ENCODE measurements at places on chromosomes 12 and 14.

DNA sequence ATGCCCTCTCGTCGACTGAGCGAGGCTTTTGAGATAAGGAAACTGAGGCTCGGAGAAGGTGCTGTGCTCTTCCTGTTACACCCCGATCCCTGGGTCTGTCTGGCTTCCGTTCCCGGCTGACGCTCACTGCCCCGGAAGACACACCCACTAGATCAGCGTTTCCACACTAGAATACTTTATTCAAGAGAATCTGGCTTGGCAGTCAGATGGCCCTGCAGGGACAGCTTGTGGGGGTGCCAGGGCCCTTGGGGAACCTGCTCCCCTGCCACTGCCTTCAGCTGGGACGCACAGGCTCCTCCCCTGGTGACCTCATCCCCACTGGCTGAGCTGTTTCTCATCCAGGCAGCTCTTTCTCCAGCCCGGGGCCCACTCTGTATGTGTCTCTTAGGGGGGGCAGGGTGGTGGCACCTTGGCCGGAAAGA is 13.7 kb downstream of the PGF start:
- peak; percentile 41 for DNase-seq

GRCh38 chr14:90179357-90179756 is 77.0 kb upstream of the PSMC1 start:
- DNase-seq: no peak

GRCh38 chr14:61891170-61891569 is 128.9 kb downstream of the SNAPC1 start:
- DNase-seq: no peak

- DNase-seq: no peak
Observed at GRCh38 chr12:26790645-26790994, 42.4 kb downstream of the ITPR2 start.

- DNase-seq: no peak
Observed at GRCh38 chr12:49959685-49960473, 1.8 kb upstream of the AQP5 start.

DNA sequence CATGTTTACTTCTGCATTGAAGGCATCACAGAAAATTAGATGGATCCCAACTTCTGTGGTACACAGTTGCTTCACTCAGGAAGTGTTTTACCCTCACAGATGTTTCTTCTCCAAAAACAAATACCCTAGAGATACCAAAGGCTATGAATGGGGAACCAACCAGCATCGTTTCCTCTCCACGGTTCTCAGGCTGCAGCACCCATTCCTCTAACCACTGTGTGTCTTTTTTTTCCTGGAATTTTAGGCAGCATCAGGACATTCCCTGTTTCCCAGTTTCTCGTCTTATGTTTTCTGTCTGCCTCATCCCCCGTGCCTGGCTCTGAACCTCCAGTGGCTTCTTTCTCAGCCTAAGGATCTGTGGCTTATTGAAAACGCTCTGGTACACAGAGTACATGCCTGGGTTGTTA is 72.0 kb upstream of the TBX5 start:
- DNase-seq: no peak

DNA sequence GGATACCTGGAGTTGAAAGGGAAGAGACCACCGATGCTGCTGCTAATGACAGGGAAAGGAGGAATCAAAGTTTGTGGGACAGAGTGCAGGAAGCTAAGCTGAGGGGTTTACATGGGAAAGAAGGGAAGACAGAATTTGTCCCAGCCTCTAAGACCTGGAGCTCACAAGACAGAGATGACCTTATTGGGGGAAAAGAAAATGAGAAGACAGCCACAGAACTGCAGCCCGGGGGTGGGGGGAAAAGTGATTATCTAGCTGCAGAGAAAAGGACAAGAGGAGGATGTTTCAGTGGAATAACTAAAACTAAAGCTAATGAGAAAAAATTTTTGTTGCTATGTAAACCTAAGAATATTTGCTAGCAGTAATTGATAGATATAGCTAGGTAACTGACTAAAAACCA is 30.7 kb downstream of the NDUFA12 start:
- DNase-seq: no peak

GRCh38 chr12:51814311-51815088 is 34.0 kb downstream of the FIGNL2 start:
- DNase-seq: peak; percentile 64

- no peak for DNase-seq
Observed at GRCh38 chr12:66959276-66959675, 280.4 kb upstream of the GRIP1 start.

DNA sequence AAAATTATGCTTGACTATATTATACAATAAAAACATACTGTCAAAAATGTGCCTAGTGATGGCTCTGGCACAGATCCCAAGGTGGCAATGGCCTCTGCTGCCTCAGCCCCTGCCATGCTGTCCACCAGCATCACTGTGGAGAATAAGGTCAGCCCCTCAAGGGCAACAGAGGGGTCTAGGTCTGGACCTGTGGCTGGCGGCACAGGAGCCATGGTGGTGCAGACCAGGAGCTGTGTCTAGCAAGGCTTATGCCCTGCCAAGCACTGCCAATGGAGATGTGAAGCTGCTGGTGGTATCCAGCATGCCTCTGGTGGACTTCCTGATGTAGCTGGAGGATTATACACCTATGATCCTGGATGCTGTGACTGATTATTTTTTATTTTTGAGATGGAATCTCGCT is 125.9 kb downstream of the DENND5B start:
- DNase-seq: no peak

- DNase-seq: peak; percentile 31
Observed at GRCh38 chr14:52314595-52315354, 663 bp downstream of the PTGER2 start.

DNA sequence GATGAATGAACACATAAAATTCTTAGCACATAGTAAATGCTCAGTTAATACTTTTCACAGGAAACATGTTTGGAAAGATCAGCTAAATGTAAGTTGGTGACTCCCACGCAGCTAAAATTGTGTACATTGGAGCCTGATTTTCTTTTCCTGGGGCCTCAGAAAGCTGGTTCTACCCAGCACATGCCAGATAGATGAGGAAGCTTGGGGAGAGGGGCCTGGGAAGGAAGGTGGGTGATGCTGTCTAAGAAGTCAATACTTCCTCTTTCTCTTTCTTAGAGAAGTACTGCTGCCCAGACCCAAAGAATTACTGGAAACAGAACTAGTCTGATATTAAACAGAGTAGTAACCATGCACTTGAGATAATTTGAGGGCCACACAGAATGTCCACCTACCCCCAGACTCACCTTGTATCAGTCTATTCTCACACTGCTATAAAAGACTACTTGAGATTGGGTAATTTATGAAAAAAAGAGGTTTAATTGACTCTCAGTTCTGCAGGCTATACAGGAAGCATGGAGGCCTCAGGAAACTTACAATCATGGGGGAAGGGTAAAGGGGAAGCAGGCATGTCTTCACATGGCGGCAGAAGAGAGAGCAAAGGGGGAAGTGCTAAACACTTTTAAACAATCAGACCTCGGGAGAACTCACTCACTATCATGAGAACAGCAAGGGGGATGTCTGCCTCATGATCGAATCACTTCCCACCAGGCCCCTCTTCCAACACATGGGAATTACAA is 123.3 kb upstream of the MED13L start:
- no peak for DNase-seq

- no peak for DNase-seq
Observed at GRCh38 chr12:114709112-114709511, 25.1 kb upstream of the TBX3 start.

DNA sequence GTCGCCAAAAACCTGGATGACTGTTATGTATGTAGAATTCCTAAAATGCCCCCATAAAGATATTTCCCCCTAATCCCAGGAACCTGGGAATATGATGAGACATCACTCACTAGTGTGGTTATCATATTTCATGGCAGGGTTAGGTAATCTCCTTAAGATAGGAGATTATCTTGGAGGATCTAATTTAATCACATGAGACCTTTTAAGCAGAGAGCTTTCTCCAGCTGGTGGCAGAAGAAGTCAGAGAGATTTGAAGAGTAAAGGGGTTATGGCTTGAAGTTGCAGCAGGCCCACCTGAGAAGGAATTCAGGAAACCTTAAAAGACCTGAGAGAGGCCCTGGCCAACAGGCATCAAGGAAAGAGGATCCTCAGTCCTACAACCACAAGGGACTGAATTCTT is 53.6 kb downstream of the DYRK2 start:
- no peak for DNase-seq

DNA sequence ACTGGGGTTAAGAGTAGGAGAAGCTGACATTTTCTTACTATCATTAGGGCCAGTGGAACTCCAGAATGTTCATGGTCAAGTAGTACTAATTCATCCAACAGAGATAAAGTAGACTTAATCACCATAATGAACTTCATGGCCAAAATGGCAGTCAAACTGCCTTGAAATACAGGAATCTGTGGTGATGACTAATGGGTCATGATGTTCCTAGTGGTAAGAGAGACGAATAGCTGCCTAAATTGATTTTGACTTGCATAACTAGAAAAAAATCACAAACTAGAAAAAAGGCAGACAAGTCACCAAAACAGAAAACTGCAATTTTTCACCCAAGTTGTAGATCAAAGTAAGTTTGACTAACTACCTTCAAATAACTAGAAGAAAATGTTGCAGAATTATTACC is 138.5 kb downstream of the MGAT4C start:
- no peak for DNase-seq

GRCh38 chr14:74893614-74894091 is 11.9 kb downstream of the DLST start:
- no peak for DNase-seq

DNA sequence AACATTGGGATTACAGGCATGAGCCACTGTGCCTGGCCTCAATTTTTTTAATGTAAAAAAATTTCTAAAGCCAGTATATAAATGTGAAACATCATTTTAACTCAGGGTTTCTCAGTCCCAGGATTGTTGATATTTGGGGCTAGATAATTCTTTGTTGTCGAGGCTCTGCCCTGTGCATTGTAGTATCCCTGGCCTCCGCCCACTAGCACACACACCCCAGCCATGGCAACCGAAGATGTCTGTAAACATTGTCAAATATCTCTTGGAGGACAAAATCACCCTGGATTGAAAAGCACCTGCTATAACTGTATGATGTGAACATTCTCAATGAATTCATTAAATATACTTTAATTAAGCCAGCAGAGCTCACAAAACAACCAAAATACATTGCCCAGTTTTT is 8.4 kb upstream of the CIT start:
- DNase-seq: no peak

DNA sequence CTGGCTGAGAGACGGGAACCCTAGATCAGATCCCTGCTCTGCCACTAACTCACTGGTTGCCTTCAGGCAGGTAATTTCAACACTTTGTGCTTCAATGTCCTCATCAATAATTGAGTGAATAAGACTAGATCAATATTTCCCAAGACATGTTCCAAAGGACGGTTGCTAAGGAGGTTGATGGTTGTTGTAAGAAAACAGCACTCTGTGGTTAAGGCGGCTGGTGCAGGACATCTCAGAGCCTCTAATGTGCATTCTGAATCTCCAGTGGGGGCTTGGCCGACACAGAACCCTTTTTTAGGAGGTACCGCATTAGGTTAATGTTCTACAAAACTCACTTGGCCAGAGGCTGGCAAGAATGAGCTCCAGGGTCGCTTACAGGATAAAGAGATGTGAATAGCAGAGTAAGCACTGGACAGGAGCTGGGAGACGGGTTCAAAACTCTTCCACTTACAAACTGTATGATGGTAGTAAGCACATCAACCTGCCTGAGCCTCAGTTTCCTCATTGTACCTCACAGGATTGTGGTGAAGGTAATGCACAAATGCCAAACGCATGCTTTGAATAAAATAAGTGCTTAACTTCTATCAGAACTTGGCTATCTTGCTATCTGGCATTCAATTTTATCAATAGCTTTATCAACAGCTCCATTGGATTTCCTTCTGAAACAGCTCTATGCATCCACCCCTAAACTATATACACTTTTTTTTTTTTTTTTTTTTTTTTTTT is 136.9 kb upstream of the PARP11 start:
- no peak for DNase-seq

GRCh38 chr12:24562771-24563431 is 386.0 kb downstream of the BCAT1 start:
- peak; percentile 47 for DNase-seq

DNA sequence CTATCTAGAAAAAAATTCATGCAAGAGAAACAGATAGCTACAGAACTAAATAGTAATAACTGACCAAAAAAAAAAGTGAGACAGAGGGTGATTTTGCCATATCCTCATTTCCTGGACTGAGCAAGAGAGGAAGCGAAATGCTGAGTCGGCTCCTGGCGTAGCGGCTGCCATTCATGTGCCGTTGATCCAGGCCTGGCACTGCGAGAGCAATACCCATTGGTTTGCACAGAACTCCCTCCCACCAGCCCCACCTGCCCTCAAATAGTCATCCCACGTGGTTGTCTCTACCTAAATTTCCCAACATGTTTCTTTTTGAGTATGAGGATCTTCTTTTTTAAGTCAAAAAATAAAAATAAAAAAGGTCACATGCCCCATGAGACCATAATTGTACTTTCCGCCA is 9.4 kb upstream of the WNT5B start:
- no peak for DNase-seq

DNA sequence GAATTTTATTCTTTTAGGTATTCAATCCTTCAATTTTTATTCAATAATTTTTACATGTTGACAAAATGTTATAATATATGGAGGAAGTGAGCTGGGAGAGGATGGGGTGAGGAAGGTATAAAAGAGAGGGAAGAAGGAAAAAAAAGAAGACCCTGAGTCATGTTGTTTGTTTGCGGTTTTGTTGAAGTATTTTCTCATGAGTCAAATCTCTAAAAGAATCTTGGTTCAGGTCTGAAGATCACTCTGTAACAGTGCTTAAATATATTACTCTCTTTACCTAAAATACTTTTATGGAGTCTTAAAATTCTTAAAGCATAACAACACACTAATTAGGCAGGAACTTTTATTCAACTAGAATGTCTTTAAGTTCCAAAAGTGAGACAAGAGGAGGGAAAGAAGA is 489.6 kb upstream of the GARIN6 start:
- DNase-seq: no peak

- DNase-seq: no peak
Observed at GRCh38 chr14:69270795-69271708, 11.1 kb downstream of the GALNT16 start.

GRCh38 chr12:108378926-108379325 is 39.8 kb upstream of the CMKLR1 start:
- no peak for DNase-seq

DNA sequence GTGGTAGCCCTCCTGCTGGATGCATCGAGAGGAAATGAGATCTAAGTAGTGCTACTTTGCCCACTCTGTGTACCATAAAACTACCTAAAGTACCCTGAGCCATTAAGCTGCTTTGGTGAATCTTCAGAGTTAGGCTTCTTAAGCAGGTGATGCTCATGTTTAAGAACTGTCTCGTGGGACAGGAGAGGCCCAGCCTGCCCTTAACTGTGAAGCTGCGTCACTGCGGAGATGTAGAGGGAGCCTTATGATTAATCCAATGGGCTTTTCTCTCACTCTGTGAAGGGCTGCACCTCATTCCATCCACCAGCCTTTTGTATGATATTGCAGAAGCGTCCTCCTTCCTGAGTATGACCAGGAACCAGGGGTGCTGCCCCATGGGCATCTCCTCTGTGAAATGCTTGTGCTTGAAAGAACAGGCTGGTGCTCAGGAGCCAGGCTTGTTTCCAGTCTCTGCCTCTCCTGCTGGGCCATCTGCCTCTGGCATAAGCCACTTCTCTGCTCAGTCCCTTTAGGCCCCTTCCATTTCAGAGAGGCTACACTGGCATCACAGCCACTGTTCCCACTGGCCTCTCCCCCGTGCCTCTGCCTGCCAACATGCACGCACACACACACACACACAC is 6.8 kb upstream of the CCDC177 start:
- no peak for DNase-seq

- no peak for DNase-seq
Observed at GRCh38 chr12:53758730-53759103, 6.9 kb upstream of the CISTR start.
